ENCODE measurements at places on chromosomes 16 and 17.

GRCh38 chr16:61836804-61837393 lies 199.3 kb downstream of the CDH8 start:
- DNase-seq = no peak

DNA sequence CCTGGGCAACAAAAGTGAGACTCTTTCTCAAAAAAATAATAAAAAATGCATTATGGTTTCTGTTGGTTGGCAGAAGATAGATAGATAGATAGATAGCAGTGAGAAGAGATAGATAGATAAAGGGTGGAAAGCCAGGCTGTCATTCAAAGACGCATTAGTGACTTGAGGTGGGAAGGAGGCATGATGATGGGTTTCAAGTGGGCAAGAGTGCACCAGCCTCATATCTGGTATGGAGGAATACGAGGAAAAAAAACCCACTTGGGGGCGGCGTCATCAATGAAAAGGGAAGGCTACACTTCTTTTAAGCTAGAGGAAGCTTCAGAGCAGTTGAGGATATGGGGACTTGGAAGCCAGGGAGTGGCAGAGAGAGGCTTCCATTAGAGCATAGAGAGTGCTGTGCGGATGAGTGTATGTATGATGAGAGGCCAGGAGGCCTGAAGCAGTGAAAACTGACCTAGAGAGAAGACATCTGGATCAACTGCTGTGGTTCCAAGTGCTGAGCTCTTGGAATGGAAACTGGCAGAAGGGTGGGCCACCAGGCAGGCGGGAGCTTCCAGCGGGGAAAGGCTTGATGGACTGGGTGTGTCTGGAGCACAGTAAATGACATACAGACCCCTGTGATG lies 31.8 kb downstream of the CEP95 start:
- DNase-seq = no peak

DNA sequence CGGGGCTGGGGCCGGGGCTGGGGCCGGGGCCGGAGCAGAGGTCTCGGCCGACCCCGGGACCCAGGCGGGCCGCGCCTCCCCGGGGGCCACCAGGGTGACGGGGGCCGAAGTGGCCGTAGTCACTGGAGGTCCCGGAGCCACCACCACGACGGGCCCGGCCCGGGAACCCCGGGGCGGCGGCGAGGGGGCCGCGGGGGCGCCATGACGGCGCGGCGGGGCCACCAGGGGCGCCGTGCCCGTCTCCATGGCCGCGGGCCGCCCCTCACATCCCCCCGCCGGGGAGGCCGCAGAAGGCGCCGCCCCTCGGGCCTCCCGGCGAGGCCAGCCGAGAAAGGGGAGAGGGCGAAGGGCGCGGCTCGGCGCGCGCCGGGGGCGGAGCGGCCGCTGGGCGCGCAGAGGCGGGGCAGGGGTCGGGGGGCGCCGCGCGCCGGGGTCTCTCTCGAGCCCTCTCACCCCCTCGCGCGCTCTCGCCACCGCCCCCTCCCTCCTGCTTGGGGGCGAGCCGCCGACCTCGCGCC lies 297 bp downstream of the TBC1D10B start:
- DNase-seq = no peak

DNA sequence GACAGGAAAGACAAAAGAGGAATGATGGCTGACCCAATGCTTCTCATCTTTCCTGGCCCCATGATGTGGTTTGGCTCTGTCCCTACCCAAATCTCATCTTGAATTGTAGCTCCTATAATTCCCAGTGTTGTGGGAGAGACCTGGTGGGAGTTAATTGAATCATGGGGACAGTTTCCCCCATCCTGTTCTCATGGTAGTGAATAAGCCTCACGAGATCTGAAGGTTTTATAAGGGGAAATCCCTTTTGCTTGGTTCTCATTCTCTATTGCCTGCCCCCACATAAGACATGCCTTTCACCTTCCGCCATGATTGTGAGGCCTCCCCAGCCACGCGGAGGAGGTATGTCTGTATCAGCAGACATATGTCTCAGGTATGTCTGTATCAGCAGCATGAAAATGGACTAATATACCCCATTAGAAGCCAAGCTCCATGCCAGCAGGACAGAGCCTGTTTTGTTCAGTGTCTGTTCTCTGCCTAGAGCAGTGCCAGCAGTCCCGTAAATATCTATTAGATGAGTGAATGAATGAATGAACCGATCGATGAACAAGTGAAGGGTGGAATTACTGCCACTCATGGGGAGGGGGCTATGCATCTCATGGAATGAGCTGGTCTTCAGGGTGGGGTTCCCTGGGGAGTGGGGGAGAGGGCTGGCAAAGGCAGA lies 304.4 kb downstream of the SOX9 start:
- DNase-seq = no peak

DNA sequence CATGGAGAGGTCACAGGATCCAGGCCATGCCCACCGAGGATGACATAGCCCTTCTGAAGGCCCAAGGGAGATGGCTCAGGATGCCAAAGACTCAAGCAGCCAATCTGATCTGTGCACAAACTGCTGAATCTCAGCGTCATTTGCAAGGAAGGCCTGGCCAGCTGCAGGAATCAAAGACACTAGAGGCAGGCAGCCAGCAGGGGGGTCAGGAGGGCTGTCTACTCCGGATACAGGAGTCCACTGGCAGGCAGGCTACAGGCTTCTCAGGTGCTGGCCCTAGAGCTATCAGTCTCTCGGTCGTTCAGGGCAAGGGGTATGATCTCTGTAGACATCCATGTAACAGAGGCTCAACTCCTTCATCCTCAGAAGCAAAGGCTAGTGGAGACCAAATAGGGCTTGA lies 1735.3 kb downstream of the TP53TG3F start:
- no peak for DNase-seq

DNA sequence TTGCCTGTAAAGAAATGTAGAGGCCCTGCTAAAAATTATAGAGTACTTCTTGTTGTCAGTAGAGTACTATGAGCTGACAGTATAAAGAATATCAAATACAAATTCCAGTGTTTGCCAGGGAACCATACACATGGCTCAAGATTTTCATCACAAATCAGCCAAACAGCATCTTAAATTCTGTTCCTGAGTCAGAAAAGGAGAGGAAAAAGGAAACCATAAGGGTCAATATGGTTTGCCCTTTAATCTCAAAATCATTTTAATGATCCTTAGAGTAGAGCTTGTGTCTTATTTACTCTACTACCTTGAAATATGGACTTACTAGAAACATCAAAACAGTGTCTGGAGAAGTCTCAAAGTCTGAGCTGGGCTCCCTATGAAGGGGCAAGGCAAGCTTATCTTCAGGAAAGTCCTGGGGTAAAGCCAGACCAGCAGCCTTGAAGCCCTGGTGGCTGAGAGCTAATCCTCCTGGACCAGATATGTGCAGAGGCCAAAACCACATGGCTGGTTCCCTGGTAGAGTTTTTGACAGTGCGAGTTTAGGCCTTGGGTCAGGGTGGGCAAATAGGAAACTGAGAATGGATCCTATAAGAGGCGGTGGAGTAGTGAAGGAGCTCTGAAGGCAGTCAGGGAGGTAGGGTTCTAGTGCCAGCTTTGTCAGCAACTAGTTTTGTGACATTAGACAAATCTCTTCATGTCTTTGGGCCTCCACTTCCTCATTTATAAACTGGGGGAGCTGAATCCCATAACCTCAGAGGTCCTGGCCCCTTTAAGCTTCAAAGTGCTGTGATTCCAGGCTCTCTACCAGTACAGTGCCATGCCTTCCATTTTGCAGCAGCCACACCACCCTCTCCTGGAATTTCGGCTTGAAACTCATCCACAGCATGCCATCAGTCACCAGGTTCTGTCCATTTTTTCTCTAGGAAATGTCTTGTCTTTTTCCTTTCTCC lies 38.9 kb downstream of the MRTFB start:
- no peak for DNase-seq

DNA sequence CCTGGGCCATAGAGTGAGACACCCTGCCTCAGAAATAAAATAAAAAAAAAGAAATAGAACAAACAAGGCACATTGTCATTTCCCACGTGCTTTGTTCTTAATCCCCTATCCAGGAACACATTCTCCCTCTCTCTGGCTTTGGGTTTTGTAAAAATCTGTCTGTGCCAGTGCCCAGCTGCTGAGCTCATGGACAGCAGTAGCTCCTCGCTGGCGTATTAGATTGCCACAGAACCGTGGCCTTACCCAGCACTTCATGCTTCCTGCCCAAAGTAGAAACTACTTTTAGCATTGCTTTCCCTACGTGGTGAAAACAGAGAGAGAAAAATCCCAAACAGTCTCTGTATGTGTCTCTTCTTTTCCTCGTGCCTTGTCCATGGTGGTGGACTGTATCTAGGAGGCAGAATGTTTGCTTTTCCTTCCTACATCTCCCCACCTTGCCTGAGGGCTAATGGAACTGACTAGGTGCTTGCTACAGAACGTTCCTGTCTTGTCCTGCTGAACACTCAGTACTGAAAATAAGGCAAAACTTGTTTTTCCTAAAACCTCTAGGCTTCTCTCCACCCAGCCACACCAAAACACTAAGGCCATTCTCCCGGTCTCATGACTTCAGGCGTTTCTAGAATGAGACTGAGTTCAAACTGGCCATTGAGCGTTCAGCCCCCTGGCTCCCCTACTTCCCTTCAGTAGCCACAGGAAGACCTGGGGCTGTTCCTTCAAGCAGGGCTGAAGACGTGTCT lies 26.1 kb downstream of the MNT start:
- DNase-seq = no peak

GRCh38 chr16:23140107-23140506 lies 9.1 kb downstream of the USP31 start:
- no peak for DNase-seq

DNA sequence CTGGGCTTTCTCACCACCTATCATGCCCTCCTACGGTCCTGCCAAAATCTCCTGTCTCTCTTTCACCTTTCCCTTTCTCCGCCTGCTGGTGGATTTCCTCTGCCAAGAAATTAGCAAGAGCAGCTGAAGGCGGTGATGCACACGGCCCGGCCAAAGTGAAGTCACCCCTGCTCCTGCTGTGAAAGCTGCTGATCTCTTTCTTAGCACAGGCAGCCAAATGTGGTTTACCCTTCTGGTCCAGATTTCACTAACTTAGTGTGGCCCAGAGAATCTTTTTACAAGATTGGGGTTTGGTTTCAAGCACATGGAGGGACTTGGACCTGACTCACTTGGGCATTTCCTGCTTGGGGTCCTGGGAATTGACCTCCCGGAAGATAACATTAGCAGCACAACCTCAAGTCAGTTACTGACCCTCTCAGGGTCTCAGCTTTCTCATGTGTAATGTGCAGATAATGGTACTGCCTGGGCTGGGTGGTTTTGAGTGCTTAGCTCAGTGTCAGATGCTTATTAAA lies 155.7 kb downstream of the SOCS1 start:
- peak; percentile 8 for DNase-seq

DNA sequence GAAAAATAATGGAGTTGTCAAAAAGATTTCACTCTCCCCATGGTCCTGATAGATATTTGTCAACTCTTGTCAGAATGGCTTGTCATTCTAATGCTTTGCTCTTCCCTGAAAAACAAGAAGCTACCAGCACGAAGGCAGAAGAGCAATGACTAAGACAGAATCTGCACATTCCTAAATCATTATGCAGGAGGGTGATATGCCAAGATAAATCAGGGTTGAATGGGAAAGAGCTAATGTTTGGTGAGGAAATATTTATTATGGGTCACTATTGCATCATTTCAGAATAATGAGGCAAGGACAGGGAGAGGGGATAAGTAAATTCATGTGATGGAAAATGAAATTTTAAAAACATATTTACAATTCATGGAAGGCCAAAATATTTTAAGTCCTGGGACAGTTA lies 297.5 kb upstream of the XYLT1 start:
- no peak for DNase-seq

GRCh38 chr16:87582216-87582965 lies 19.9 kb upstream of the JPH3 start:
- peak; percentile 14 for DNase-seq

- DNase-seq = no peak
These were observed 10.7 kb upstream of the SNTB2 start for GRCh38 chr16:69176033-69176800.

DNA sequence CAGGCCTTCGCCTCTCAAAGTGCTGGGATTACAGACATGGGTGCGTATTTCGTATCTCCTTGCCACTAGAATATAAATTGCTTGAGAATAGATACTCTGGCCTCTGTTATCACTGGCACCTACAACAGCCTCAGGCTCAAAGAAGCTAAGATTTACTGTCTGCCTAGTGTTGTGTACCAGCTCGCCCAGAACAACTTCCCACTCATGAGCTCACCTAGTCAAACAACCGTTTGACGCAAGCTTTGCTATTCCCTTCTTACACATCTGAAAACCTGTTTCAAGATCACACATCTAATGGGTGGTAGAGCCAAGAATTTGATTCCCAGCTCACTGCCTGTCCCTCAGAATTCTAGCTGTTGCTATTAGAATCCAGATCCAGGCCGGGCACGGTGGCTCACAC lies 24.4 kb downstream of the MIS12 start:
- DNase-seq = no peak

GRCh38 chr17:50893183-50893993 lies 27.2 kb upstream of the TOB1 start:
- DNase-seq = peak; percentile 91

DNA sequence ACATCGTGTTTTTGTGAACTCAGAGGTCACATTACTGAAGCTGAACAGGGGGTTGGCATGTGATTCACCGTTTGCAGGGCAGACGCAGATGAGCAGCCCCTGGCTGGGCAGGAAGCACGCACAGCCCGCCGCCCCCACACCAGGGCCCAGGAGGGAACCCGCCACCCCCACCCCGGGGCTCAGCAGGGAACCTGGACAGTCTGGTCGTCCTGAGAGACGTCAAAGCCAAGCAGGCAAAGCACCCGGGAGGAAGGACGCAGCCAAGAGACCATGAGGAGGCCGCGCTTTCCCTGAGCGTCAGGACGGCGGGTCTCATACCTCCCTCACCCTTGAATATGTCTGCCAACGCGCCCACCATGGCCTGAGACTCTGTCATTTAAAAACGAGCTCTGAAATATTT lies 60.6 kb downstream of the LMF1 start:
- no peak for DNase-seq

DNA sequence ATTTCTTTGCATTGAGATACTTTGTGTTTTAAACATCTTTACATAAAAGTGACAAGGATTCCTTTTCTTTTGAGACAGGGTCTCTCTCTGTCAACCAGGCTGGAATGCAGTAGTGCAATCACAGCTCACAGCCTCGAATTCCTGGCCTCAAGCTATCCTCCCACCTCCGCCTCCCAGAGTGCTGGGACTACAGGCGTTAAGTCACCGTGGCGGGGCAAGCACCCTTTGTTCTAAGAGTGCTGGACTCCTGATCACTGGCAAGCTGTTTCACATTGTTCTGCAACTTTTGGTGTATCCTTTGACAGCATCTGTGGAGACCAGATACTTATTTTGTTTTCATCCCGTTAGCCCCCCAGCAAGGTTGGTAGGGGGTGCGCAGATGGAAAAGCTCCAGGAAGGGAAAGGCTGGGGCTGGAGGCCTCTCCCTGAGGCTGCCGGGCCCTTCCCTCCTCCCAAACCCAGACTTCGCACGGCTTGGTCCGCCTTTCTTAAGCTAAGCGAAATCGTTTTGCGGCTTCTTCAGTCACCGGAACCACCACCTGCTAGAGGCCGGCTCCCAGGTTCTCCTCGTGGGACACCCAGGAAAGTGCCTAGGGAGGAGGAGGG lies 1.1 kb downstream of the ST6GALNAC2 start:
- no peak for DNase-seq

- DNase-seq = no peak
These were observed 31.5 kb downstream of the RBL2 start for GRCh38 chr16:53465606-53466280.
